ENCODE measurements at places on chromosomes 16 and 17.

DNA sequence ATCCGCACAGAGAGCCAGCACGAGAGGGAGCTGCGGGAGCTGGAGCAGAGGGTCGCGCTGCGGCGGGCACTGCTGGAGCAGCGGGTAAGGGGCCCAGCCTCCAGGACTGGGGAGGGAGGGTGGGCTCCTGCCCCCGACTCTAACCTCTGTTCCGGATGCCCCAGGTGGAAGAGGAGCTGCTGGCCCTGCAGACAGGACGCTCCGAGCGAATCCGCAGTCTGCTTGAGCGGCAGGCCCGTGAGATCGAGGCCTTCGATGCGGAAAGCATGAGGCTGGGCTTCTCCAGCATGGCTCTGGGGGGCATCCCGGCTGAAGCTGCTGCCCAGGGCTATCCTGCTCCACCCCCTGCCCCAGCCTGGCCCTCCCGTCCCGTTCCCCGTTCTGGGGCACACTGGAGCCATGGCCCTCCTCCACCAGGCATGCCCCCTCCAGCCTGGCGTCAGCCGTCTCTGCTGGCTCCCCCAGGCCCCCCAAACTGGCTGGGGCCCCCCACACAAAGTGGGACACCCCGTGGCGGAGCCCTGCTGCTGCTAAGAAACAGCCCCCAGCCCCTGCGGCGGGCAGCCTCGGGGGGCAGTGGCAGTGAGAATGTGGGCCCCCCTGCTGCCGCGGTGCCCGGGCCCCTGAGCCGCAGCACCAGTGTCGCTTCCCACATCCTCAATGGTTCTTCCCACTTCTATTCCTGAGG lies 4.4 kb downstream of the HIRIP3 start:
- no peak for DNase-seq

- no peak for DNase-seq
These were observed 47.1 kb downstream of the CMIP start for GRCh38 chr16:81491541-81492188.

- DNase-seq: no peak
These were observed 3.2 kb downstream of the TMC6 start for GRCh38 chr17:78125138-78125913.

DNA sequence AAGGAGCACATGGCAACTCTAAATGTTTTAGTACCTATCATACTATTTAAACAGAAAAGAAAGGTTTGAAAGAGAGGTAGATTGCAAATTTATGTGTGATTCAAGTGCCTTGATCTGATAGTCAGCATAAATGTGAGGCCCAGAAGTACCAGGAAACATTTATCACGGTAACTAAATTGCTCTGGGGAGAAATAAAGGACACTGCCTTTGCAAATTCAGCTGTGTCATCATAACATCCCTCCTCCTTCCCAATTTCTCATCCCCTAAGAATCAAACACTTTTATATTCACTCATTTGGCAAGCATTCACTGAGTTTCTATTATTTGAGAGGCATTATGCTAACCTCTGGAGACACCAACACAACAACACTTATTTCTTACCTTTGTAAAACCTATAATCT lies 563.4 kb upstream of the CA10 start:
- no peak for DNase-seq

DNA sequence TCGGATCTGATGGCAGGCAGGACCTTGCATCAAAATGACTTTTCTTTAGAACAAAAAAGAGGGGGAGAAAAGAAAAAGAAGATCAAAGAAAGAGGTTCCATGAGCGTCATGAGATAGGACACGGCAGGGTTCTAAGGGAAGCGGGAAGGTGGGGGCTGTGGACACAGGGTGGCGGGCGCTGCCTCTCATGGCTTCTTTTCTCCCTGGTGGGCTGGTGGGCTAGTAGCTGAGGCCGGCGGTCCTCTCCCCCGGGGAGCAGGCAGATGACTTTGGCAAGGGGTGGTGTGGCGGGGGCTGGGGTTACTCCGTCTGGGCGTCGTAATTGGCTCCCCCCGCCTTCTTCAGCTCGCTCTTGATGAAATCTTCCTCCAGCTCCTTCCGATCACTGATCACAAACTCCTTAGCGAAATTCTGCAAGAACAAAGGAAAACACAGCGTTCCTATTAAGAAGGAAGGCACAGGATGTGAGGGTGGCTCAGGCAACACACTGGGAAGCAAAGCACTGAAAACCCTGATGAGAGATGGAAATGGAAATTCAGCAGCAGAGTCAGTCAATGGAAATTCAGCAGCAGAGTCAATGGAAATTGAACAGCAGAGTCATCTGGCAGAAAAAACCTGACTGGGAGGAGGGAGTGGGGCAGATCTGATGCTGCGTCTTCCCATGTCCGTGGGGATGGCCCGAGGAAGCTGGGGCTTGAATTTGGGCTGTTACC lies 51.2 kb downstream of the COTL1 start:
- no peak for DNase-seq

- no peak for DNase-seq
These were observed 268.0 kb upstream of the TNRC6C start for GRCh38 chr17:77690271-77691161.

- DNase-seq: no peak
These were observed 2.1 kb upstream of the AMDHD2 start for GRCh38 chr16:2517954-2518605.

- no peak for DNase-seq
These were observed 499.8 kb downstream of the KCNJ2 start for GRCh38 chr17:70668938-70669778.

DNA sequence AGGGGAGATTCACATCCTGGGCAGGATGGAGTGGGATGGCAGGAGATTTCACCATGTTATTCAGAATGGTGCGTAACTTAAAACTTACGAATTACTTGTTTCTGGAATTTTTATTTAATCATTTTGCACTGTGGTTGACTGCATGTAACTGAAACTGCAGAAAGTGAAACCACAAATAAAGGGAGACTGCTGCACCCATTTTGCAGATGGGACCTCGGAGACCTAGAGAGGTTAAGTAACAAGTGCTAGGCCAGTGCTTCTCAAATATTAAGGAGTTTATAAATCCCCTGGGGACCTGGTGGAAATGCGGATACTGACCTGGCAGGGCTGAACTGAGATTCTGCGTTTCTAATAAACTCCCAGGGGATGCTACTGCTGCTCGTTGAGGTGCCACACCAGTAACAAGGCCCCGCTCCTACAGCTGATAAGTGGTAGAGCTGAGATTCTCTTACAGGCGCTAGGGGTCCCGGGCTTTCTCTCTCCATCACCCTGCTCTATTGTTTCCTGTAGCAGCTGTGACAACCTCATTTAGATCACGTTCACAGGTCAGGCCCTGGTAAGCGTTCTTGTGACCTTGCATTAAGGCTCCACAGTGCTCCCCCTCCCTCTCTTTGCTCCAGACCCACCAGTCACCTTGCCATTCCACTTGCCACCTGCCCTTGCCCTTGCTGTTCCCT lies 167.1 kb upstream of the CDH13 start:
- DNase-seq: no peak

GRCh38 chr17:75552425-75553294 lies 27.2 kb downstream of the LLGL2 start:
- no peak for DNase-seq

DNA sequence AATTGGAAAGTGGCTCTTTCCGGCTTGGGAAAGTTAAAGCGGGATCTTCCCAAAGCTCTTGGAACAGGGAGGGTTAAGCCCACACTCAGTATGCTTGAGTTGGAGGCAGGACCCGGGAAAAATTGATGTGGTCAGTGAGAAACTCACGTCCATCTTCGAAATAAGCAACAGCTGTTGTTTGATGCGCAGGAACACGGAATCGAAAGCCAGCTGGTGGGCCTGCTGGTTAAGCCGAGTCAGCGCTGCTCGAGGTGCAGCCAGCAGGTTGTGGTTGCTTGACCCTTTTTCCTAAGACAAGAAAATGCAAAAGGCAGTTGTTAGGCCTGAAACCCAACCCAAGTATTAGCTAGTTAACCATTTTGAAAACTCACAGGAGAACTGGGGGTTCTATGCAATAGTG lies 49.4 kb downstream of the COG7 start:
- no peak for DNase-seq

DNA sequence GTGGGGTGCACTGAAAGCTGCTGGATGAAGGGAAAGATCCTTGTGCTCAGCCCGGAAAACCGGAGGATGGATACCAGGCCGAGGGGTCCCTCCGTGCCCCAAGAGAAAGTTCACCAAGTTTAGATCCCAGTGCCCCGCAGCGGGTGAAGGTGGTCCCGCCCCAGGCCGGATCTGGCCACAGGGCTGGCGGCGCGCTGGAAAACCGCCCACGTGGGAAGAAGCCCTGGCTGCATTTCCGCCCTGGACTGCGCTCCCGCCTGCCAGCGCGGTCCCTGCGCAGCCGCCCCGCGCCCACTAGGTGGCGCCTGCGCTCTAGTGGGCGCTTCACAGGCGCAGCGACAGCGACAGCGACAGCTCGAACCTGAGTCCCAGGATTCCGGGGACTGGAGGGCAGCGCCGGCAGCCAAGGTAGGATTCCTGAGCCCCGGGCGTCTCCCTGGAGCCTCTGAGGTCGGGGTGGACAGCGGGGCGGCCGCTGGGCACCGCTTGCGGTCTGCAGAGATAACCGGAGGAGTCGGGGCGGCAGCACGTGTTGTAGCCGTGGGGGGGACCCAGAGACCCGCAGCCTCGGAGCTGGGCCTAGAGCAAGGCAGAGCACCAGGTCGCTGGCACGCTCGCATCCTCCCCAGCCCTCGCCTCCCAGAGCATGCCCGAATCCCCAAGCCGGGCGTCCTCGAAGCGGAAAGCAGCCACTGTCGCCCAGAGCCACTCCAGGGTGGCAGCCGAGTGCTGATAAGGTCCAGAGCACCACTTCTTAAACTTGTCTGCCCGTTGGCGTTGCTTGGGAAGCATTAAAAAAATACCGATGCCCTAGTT lies at the start of gene CHD9:
CHD9 (plus strand) TSS at position 322 of the 816 bp plus-strand sequence. CDS start 101,099 bp downstream, outside the sequence.
- peak; percentile 39 for DNase-seq

DNA sequence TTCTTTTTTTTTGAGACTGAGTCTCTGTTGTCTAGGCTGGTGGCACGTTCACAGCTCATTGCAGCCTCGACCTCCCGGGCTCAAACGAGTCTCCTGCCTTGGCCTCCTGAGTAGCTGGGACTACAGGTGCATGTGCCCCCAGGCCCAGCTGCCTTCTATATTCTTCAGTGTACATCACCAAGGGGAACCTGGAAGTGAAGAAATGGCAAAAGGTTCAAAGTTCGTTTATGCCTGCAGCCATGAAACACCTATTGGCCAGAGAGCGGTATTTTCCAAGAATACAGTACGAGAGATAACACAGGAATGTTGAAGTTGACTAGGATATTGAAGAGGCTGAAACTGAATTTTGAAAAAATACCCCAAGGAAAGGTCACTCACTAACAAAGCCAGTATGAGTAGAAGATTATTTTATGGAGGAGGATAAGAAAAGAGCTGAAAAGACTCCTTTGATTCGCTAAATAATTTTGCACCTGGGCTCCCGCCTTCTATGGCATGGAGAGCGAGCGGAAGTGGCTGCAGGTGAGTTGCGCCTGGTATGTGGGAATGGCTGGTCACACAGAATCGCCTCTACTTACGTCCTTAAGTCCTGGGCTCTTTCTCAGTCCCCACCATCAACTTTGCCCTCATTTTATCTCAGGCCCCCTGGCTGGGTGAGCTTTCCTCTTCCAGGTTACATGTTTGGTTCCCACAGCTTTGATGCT lies 9.8 kb downstream of the ST6GALNAC1 start:
- no peak for DNase-seq

- no peak for DNase-seq
These were observed 60.2 kb downstream of the CCDC182 start for GRCh38 chr17:57684711-57685498.

- no peak for DNase-seq
These were observed 2166.6 kb downstream of the TP53TG3F start for GRCh38 chr16:35626041-35626440.

GRCh38 chr16:19706846-19707245 lies 11.2 kb downstream of the KNOP1 start:
- DNase-seq: no peak

DNA sequence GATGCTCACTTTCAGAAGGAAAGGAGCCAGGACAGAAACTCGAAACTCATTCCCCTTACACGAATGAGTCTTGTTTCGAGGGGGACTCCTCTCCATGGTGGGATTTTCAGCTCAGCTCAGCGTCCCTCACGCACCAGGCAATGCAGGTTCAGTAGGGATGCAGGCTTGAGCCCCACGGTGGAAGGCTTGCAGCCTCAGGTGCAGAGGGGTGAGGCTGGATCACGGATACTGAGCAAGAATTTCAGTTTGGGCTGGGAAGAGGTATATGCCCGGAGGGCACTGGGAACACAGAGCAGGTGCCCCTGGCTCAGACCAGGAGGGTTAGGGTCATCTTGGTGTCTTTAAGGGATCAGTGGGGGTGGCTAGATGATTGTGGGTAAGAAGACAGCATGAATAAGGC lies 344.9 kb upstream of the TNRC6C start:
- no peak for DNase-seq

- no peak for DNase-seq
These were observed 43.3 kb upstream of the CHMP6 start for GRCh38 chr17:80948019-80948975.

GRCh38 chr16:27208081-27208680 lies 4.9 kb downstream of the KDM8 start:
- no peak for DNase-seq

- no peak for DNase-seq
These were observed 5.6 kb upstream of the WDR45B start for GRCh38 chr17:82653651-82654528.

DNA sequence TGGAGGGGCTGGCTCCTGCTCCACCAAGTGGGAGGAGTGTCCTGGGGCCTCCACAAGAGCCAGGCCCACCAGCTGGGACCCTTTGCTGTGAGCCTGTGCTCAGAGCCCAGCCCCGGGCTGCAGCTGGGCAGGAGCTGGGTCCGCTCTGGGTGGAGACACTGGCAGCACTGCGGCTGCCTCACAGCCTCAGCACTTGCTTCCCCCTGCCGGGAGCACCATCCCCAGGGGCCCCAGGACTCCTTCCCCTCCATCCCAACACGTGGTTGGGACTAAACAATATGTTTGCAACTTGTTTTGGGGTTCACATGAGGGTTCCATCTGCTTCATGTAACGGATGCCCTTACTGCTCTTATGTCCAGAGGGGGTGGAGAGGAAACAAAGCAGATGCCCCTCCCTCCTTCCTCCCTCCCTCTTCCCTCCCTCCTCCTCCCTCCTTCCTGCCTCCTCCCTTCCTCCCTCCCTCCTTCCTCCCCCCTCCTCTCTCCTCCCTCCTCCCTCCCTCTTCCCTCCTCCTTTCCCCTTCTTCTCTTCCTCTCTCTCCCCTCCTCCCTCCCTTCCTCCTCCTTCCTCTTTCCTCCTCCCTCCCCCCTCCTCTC lies 16.3 kb upstream of the CBFA2T3 start:
- DNase-seq: no peak

DNA sequence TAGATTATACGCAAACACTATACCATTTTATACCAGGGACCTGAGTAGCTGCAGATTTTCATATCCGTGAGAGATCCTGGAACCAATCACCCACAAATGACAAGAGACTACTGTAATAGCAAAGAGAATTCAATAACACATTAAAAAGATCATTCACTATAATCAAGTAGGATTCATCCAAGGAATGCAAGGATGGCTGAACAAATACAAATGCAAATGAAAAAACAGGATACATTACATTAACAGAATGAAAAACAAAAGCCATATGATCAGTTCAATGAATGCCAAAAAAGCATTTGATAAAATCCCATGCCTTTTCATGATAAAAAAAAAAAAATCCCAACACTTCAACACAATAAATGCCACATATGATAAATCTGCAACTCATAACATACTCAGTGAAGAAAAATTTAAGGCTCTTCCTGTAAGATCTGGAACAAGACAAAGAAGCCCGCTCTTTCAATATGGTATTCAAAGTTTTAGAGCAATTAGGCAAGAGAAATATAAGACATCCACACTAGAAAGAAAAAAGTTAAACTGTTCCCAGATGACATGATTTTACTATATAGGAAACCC lies 29.0 kb downstream of the N4BP1 start:
- DNase-seq: no peak

GRCh38 chr16:82748026-82748425 lies 121.3 kb downstream of the CDH13 start:
- no peak for DNase-seq

Measured in stimulated activated CD8-positive, alpha-beta memory T cell treated with anti-CD3 and anti-CD28 coated beads, Interleukin-4, amount 100 ng/mL, for 1 hour (primary cell).